ENCODE measurements at places on chromosomes 3 and 15.
A peak's percentile ranks its signal among the peaks of the same experiment; 100 is the strongest.

DNA sequence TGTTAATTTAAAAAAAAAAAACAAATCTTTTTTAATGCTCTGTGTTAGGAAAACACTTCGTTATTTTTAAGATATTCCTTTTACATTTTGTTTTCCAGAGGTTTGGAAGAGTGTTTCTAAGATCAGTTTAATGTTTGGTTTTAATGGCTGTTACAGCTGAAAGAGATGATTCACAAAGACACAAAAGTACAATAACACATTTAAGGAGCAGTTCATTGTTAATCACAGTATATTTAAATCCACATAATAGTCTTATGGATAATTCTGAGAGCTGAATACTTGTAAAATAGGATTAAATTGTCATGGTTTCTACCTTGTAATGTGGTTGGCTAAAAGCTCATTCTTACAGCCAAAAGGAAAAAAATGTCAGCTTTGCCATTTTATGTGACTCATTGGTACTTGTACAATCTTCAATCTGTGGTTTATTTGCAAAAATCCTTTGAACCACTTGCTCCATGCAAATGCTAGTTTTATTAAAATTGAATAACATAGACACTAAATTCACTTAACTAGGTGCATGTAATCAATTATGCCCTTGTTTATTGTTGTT, 426.4 kb downstream of the NLGN1 start:
- no peak for DNase-seq

DNA sequence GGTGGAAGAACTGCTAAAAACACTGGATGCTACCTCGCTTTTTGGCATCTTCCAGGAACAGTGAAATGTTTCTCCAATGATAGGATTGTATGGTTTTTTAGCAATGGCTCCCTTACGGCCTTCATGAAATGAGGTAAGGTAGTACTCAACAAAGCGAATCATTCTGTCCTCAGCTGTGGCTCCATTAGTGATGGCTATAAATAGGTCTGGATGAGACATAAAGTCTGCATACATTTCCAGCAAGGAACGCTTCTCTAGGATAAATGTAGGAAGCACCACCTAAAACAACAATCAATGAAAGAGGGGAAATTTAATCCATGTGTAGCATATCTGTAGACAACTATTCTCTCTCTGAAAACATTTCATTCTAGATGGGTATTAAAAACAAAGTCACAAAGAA, 32.4 kb upstream of the SNX4 start:
- DNase-seq: no peak

- DNase-seq: no peak
Observed at GRCh38 chr15:99507504-99508310, 58.1 kb upstream of the MEF2A start.

DNA sequence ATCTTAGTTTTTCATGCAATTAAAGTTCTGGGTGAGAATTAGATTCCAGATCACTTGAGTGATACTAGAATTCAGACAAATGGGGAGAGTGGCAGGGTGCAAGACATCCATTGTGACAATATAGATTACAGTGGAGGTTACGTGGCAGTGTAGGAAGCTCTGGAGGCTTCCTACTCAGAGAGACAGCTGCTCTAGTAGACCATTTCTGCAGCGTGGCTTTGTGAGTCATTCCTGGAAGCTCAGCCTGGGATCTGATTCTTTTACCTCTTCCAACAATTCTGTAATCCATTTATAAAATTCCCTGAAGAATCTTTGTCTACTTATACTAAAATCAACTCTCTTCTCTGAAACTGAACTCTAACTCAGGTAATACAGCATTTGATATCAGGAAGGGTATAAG, 90.4 kb upstream of the ASB14 start:
- no peak for DNase-seq

DNA sequence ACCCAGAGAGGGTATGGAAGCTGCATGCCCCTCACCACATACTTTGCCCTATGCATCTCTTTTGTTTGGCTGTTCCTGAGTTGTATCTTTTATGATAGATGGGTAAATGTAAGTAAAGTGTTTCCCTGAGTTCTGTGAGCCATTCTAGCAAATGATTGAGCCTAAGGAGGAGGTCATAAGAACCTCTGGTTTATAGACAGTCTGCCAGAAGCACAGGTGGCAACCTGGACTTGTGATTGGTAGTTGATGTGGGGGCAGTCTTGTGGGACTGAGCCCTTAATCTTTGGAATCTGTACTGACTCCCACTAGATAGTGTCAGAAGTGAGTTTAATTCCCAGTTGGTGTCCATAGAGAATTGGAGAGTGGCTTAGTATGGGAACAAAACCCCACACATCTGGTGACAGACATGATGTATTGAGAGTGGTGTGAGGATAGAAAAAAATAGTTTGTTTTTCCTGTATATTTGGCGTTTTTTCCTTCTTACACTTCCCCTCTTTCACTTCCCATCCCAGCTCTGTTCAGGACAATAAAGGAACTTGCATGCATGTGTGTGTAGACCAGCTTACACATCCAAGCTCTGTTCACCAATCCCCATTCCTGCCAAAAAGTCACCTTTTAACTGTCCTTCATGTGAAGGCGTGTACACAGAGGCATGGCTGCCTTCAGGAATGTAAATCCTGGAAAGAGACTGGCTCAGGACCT, 38.1 kb upstream of the SPPL2A start:
- no peak for DNase-seq

DNA sequence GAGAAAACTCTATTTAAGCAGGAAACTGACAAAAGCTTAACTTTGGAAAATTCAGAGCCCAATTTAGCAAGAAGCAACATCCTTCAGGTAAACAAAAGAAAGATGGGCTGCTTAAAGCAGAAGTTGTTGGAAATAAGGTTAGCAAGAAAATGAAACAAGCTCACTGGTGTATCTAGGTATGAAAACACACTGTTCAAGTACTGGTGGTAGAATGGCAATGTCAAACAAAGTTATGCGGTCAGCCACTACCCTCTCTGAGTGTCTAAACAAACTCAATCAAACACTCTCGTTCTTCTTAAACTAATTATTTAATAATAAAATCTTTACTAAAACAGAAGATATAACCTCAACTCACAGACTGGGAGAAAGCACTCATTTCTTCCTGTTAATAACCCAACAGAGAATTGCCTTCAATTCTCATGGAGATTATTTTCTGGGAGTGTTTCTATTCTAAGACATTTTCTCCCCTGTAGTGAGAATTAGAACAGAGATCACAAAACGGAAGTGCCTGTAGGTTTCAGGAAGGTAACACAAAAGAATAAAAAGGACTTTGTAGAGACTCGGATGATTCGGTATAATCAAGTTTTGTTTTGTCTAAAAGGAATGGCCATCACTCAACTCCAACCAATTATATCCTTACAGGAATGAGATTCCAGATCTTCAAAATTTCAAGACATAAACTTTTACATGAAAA, 28.9 kb downstream of the PRICKLE2 start:
- DNase-seq: no peak

DNA sequence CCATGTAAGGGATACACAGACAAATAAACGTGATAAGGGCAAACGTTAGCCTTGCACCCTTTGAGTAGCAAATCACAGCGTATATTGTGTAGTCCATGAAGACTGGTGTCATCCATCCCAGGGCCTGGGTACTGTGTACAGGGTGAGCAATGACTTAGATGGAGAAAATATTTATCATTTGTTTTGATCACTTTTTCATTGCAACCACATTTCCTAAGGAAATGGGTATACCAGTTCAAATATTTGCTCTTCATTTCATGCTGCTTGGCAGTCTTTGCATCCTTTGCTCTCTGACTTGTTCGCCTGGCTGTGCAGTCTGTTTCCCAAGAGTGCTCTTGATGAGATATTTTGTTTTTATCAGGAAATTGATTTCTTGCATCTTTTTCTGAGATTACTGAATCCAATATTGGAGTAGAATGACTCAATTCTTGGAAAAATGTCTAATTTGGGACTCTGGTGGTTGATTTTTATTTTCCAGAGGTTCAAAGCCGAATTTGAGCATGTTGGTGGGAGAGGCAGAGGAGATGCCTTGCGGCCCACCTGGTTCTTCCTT, 424.6 kb upstream of the SEMA6D start:
- no peak for DNase-seq

- DNase-seq: no peak
Observed at GRCh38 chr3:45748068-45748467, 48.3 kb downstream of the SLC6A20 start.

DNA sequence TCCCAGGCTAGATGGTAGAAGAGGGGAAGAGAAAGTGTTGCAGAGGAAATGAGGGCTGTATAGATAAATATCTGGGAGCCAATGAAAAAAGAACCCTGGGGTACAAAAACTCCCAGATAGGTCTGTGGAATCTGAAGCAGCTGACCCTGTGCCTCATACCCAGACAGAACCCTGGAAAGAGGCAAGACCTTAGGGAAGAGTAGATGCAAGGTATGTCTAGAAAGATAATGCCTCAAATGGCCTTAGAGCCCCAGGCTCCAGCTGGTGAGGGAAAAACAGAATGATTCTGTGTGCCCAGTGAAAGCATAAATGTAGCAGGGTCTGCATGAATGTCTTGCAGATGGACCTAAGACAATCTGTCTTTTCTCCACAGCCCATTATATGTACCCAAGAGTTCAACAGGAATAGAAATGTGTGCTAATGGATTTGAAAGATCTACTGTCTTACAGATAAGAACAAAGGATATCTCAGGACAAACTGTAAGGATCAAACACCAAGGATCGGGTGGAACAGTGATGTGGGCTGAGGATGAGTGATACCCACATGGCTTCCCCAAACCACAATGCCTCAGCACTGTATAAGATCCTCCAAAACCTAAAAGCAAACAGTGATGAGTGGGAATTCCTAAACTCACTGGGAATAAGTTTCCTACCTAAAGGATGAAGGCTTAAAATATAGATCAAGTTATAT, 58.8 kb downstream of the NCEH1 start:
- no peak for DNase-seq

DNA sequence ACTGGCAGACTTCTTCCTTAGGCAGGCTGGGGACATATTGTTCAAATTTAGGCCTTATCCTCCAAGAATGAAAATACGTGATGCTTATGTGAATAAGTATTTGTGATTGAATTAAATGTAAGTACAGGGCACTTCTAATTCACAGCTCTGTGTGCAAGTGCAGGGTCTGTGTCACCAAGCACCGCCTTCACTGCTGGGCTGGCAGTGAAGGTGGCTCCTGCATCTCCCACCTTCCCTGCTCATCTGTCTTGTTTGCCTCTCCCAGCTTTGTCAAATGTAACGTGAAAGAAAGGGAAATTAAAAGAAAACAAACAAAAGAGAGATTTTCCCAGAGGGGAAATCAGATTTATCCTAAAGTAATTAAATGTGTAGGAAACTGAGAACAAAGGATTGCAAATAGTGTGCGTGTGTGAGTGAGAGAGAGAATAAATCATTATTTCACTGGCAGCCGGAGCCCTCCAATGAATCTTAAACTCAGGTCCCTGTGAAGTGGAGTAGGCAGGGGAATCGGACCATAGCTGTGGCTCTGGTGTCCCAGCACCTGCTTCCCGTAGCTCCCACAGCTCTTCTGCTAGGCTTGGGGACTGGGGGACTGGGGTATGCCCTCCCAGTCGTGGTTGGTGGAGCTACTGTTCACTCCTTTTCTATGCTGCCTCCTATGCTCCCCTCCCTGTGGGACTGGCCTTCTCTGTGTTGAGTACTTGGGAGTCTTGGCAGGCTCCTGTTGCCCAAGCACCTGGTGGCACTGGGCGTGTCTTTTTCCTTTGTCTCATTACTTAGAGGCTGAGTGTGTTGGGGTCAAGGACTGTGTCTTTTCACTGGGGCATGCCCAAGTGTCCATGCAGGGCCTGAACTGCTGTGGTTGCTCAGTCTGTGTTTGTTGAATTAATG, 222.2 kb downstream of the EPHB1 start:
- DNase-seq: no peak

- no peak for DNase-seq
Observed at GRCh38 chr3:176951586-176952292, 245.5 kb downstream of the TBL1XR1 start.

DNA sequence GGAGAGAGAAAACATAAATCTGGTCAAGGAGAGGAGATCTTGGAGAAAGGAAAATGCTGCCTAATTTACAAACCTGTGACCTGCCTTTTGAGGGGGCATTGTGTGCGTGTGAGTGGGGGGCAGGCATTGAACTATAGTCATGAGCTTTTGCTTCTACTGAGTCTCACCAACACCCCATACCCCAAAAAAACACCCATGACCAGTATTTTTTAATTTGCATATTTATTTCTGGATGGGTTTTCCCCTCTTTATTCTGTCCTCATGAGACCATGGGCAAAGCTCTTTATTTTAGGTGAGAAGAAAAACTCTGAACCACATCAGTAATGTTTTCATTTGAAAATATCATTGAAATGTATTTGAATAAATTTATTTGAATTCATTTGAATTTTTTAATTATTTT, 20.6 kb downstream of the CD80 start:
- DNase-seq: no peak

DNA sequence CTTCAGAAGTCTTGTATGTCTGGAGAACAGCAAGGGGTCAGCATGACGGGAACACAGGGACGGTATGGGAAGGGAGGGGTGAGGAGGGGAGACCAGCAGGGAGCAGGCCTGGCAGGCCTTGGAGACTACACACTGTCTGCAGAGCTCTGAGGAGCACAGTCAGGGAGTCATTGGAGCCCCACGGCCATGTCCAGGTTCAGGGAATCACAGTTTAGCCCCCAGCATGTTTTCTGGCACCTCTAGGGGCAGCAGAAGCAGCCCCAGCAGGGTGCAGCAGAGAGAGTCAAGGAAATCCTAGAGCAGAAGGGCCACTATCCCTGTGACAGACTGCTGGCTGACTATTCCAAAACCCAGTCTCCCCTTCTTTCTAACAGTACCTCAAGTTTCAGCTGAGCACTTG, 3.2 kb downstream of the LAMP3 start:
- no peak for DNase-seq

- DNase-seq: no peak
Observed at GRCh38 chr3:65713016-65713415, 325.7 kb downstream of the MAGI1 start.

DNA sequence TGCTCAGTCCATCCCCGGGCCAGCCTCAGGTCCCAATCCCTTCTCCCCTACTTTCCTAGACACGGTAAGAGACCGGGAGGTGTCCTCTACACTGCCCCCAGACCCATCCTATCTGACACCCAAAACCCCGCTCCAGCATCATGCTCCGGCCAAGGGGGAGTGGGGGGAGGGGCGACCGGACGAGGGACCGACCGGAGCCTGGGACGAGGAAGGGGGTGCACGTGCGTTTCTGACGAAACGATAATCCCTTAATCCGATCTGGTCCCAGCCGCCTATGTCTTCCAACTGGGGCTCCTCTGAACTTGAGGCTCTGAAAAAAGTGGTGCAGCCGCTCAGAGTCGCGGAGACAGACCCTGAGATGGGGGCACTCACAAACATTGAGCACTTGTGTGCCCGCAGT, 494 bp downstream of the CPLX3 start:
- DNase-seq: no peak

- DNase-seq: no peak
Observed at GRCh38 chr3:14338242-14338641, 64.2 kb upstream of the SLC6A6 start.

DNA sequence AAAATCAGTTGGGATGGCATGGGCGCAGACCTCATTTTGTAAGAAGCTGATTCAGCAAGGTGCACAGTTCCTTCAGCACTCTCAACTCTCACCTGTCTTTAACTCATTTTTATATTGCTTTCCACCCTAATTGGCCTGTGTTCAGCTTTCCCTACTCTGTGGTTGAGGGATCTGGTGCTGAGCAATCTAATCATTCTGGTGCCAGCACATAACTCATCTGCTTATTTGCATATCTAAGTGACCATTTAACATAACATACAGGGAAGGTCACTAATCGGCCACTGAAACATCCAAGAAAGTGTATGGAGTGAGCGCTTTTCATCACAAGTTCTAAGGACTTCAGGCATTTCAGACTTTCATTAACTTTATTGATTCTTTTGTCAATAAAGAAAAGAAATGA, 303.4 kb upstream of the ROPN1 start:
- DNase-seq: no peak

GRCh38 chr15:37880009-37880834, 54.2 kb upstream of the TMCO5A start:
- DNase-seq: peak; percentile 74

GRCh38 chr3:73745526-73746191, 120.9 kb upstream of the PDZRN3 start:
- no peak for DNase-seq
